ENCODE measurements at places on chromosomes 7 and 10.

- DNase-seq = peak; percentile 72
These were observed 590.2 kb downstream of the SH2D4B start for GRCh38 chr10:81127931-81128330.

DNA sequence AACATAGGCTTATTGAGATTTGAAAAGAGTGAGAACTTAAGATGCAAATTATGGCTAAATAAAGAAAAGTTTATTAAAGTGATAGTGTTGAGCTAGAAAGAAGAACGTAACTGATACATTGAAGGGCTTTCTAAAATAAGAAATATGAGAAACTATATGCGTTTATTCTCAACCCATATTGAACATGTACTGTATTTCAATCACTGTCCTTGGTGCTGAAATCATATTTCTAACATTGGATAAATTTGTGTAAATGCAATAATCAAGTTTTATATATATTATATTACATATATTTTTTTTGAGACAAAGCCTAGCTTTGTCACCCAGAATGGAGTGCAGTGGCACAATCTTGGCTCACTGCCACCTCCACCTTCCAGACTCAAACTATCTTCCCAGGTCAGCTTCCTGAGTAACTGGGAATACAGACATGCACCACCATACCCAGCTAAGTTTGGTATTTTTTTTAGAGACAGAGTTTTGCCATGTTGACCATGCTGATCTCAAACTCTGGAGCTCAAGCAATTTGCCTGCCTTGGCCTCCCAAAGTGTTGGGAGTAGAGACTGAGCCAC is 1065.8 kb downstream of the REEP3 start:
- DNase-seq = no peak

GRCh38 chr7:26105236-26105635 is 46.8 kb upstream of the NFE2L3 start:
- no peak for DNase-seq

DNA sequence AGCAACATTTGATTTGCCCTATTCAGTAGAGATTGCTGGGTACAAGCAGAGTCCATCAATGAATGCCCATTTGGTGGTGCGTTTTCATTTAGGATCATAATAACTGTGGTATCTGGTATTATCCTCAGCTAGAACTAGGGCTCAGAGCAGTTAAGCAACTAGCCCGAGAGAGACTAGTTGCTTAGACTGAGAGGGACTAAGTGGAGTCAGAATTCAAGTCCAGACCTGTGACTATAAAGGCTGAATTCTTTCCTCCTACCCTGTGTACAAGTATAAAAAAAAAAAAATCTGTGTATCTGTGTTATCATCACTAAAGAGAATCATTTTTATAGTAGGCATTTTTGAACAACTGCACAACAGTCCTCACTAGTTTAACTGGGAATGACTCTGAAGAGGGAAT is 45.3 kb upstream of the DKK1 start:
- no peak for DNase-seq

DNA sequence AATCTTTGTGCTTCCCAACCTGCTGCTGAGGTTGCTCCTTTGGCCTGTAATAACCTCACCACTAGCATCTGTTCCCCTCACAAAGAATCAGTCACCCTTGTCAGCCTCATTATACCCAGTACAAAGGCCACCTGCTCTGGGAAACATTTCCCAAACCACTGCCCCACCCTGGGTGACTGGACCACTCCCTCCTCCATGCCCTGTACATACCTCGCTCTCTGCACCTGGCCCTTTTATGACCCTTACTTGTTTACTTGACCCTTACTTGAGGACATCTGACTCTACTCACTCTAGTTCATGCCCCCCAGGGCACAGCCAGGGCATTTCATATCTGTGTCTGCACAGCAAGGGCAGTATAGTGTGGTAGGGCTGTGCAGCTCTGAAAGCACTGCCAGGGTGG is 21.4 kb upstream of the AOC1 start:
- DNase-seq = no peak

- no peak for DNase-seq
These were observed 135.9 kb downstream of the HIBADH start for GRCh38 chr7:27526611-27527347.

GRCh38 chr10:12181065-12181775 is 14.5 kb downstream of the NUDT5 start:
- DNase-seq = no peak

- no peak for DNase-seq
These were observed 51.8 kb downstream of the VWDE start for GRCh38 chr7:12351843-12352242.

GRCh38 chr7:150845421-150845861 is 6.9 kb upstream of the AOC1 start:
- no peak for DNase-seq

DNA sequence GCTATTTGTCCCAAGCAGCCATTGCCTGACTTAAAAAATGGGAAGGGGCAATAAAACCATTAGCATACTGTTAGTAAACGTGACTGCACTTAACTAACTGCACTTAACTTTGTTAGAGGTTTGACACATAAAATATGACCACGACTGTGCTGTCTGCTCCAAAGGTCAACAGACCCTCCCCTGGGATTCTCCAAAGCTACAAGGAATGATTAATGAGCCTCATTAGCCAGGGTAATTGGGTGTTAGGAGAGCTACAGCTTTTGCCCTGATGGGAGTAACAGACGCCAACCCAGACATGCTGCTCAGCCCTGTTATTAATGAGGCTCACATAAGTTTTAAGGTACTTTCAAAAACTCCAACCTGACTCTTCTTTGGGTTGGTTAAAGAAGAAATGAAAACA is 129.4 kb upstream of the PLPP4 start:
- DNase-seq = no peak

- no peak for DNase-seq
These were observed 25.0 kb downstream of the PPP1R3C start for GRCh38 chr10:91607646-91608403.

GRCh38 chr7:100965723-100966541 is 3.4 kb upstream of the MUC12 start:
- DNase-seq = no peak

DNA sequence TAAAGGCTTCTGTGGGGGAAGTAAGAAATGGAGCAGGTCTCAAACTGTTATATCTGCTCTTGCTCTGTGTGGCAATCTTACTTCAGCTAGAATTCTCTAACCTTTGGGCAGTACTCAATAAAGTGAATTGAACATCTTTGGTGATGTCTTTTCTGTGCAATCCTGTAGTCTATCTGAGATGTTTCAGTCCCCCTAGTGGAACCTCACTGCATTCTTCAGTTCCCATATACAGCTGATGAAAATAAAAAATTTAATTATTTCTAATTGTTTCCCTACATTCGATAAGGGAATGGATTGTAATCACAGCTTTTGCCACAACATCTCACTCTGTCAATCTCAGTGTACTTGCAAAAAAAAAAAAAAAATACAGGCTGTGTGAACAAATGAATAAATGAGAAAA is 522.6 kb downstream of the DNAJB9 start:
- DNase-seq = no peak

GRCh38 chr10:14478604-14479003 is 147.9 kb upstream of the FRMD4A start:
- peak; percentile 92 for DNase-seq

GRCh38 chr7:137480401-137480800 is 136.9 kb upstream of the PTN start:
- DNase-seq = no peak

DNA sequence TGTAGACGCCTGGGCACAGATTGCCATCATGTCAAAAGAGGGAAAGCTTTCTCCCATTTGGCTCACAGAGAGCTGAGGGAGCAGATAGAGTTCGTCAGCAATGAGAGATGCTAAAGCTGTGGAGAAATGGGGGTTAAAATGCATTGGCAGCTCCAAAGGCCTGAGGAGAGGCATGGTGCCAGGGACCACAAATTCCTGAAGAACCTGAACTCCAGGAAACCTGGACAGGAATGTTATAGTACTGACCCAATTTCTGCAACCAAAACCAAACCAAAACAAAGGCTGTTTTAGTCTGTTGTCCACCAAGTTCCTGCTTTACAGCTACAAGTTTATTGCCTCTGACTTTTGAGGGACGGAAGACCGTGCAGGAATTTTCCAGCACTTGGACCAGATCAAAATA is 575.7 kb downstream of the REEP3 start:
- DNase-seq = no peak

DNA sequence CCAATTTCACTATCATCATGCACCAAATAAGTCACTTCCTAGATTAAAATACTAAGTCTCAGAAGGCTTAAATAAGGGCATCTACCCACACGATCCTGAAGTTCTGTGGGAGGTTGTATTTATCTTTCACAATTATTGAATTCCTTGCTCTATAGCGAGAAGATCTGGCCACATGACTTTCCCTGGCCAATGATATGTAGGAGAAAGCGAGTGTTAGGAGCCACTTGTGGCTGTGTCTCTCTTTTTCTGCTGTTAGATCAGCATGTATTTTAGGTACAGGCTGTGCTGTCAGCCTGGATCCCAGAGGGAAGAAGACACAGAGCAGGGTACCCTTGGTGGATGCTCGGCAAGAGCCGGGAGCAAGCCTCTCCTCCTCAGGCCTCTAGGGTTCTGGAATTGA is 131.3 kb upstream of the DPP6 start:
- no peak for DNase-seq

GRCh38 chr7:33854178-33854577 is 51.2 kb upstream of the BMPER start:
- peak; percentile 50 for DNase-seq

DNA sequence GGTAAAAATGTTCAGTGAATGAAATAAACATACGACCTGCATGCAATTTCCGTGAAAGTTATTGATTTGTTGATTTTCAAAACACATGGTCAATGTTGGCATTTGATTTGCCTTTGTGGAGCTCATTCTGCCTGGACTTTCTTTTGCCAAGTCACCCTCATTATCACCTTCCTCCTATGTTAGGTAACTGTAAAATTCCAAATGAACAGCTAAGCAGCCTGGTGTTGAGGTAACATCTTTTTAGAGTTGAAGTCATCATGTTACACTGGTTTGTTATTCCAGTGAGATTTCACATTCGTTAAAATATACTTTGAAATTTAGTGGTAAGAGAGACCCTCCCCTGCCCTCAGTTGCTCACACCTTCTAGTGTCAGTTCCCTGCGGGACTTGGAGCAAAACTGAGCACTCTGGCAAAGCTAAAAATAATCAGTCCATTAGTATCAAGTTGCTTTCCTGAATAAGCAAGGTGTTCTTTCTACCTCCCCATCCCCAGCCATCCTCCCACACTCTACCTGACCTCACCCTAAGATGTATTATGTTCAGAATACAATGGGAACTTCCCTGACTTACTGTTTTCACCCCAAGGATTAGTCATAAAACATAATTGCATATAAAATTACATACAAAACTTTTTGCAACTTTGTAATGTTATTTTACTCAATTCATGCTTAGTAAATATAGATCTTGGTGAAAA is 283.3 kb upstream of the SEMA3A start:
- peak; percentile 54 for DNase-seq

DNA sequence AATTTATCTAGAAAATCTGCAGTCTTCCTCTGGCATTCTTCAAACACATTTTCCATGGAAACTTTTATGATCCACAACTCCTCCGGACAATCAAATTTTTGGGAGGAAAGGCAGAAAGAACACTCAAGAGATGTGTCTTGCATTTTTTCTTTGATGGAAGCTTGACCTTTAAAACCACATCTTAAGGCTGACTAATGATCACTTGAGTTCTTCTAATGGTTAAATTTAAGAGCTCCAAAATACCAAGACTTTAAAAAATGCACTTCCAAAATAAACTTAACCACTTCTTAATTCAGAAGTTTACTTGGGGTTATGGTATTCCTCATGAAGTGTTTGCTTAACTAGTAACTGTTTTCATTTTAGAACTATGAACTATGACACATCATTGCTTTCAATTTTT is 43.3 kb downstream of the ETV1 start:
- peak; percentile 18 for DNase-seq

DNA sequence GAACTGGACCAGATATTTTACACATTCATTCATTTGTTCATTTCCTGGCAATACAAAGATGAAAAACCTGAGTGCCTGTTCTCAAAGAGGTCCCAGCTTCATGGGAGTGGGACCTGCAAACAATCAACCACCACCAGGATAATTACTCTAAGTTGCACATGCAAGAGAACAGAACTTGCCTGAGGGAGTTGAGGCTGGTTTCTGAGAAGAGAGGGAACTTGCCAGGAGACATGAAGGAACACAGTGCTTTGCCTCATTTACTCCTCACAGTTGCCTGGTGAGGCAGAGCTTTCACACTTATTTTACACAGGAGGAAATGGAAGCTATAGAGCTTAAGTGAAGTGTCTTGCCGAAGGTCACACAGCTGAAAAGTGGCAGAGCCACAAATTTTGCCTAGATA is 170.1 kb downstream of the SORCS3 start:
- DNase-seq = no peak

- no peak for DNase-seq
These were observed 24.7 kb upstream of the HSPA12A start for GRCh38 chr10:116766837-116767634.

DNA sequence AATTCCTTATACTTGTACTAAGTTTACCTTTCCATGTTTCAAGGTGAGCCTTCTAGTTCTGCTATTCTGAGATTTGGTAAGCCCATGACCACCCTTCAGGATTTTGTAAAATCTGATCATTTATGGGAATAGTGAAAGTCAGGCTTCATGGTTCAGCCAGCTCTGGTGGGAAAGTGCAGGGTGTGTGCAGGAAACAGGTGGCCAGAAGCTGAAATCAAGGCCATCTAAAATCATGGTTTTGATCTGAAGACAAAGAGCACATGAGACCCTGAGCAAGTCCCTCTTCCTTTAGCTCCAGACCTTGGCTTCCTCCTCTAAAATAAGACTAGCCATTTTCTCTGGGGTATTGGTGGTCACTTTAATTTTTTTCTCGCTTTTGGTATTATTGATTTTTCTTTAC is 91.3 kb downstream of the CALD1 start:
- no peak for DNase-seq

DNA sequence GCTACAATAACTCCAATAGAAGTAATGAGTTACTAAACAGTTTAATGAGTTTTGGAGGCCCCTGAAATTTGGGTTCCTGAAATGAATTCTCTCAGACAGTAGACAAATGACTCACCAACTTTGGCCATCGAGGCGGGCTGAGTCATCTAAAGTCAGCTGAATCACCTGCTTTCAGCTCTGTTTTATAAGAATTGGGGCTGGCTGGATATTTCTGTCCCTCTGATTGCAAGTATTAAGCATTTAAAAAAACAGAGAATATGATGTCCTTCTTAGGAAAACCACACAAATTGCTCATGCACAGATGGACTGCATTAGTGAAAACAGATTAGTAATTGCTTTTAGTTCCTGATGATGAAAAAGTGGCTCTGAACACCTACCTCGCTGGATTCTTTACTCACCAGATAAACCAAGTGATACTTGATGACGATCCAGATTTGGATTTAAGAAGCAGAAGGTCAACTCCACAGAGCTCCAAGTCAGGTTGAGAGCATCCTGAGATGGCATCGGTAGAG is 59.1 kb downstream of the ZNF365 start:
- DNase-seq = peak; percentile 99

DNA sequence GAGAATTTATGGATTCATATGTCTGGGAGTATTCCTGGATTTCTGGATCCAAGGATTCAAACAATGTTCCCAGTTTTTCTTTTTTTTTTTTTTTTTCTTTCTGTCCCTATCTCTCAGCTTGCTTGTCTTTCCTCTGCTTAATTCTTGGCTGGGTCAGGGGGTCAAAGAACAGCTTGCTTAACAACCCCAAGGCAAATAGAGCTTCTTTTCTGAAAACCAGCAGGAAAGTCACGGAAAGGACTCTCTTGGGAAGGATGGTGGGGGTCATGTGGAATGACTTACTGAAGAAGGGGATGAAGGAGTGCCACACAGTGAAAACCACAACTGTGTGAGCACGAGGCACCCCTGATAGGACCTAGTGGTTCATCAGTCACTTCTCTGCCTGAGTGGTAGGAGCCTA is 36.1 kb downstream of the GRK5 start:
- DNase-seq = no peak
